Stimulated activated CD4-positive, alpha-beta T cell treated with anti-CD3 and anti-CD28 coated beads, Interleukin-4, amount 100 ng/mL, for 48 hours (primary cell): ENCODE measurements at places on chromosomes 3 and 15.

DNA sequence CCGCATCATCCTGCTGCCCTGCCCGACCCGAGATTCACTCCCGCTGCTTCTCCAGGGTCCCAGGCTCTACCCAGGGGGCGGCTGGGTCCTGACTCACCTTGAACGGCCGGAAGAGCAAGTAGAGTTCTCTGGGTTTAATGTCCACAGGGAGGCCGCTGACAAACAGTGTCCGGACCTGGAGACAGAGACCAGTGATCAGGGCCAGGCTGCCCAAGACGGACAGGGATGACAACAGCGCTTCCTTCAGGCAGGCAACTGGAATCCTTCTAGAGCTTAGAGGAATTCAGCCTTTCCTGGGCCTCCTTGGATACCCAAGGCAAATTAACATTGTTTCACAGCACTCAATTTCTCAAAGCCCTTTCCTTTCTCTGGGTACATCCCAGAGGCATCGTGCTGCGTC lies 23.9 kb downstream of the RBPMS2 start:
- DNase-seq, result no peak

GRCh38 chr3:16768014-16768413 lies 116.7 kb upstream of the PLCL2 start:
- no peak for DNase-seq

DNA sequence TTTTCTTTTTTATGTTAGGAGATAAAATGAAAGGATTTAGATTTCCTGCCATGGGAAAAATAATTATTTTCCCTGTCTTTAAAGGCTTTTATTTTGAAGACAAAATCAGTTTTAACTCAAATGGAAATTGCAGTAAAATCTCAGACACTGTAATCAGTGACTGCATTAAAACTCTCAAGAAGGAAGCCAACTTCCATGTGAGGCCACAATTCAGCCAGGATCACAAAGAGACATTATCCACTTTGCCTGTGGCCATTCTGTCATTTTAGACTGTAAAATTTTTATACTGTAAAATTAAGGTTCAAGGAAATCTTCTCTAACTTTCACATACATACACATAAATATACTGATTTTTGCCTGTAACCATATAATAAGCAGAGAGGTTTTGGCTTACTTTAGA lies 304.0 kb downstream of the TIGIT start:
- no peak for DNase-seq

GRCh38 chr15:64891561-64891960 lies 20.1 kb upstream of the ANKDD1A start:
- no peak for DNase-seq

GRCh38 chr3:31871939-31872507 lies 109.0 kb downstream of the OSBPL10 start:
- no peak for DNase-seq

DNA sequence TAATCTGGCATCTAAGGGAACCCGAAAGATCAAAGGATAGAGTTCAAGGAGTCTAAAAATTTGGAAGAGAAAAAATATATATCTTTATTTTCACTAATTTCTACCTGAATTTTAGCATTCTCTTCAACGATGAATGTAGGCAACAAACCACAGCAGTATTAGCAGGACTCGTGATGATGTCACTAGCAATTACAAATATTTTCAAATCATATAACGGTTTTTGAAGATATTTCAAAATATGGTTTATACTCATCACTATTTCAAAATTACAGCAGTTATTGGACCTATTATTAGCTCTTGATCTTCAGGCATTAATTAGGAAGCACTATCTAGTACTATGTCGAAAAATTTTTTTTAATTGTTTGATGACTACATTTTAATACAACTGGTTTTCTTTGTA lies 27.0 kb upstream of the ANKDD1A start:
- DNase-seq, result no peak

DNA sequence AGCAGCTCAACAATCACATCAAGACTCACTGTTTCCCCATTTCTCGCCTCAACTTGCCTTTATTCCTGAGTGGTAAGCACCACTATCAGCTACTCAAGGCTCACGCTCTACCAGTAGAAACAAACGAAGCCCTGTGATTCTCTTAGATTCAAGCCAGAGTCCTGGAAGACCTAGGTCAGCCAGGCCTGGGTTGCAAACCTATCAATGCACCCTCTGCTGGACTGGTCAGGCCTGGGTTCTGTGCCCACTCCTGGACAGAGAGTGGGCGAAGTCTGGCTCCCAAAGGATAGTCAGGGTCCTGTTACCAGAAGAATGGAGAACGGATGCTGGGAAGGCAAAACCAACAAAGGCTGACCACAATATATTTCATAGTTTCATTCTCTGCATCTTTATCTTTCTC lies 308.4 kb downstream of the SHQ1 start:
- no peak for DNase-seq

- no peak for DNase-seq
These were observed 77.8 kb upstream of the RNU6-1 start for GRCh38 chr15:67917636-67918035.

GRCh38 chr3:96915445-96915844 lies 101.1 kb downstream of the EPHA6 start:
- no peak for DNase-seq

DNA sequence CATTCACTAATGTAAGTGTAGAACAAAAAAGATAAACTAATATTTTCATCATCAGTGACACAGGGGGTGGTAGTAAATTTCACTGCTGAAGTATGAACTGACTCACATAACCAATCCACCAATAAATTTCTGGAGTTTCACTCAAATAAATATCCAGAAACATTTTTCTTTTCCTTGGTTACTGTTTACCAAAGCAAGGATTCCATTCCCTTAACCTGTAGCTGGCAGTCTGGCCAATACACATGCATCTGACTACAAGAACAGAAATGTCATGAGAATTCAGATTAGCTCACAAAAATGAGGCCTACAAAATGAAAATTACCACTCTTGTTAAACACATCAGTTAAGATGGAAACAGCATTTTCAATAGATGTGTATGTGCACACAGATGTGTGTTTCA lies 80.3 kb downstream of the STAG1 start:
- no peak for DNase-seq

DNA sequence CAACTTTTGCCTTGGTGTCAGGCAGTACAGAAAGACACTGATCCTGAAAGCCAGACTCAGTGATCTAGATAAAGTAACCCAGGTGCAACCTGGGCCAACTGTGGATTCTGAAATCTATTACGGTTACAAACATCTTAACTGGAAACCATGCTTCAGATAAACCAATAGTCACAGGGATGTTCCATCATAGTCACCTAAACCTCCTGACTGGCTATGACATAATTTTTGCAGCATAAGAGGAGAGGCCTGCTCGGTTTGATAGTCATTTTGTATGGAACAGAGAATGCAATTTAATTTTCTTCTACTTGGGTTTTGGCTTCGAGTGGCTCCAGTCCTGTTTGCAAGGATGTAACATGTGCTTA lies 3.7 kb downstream of the SLCO3A1 start:
- no peak for DNase-seq

DNA sequence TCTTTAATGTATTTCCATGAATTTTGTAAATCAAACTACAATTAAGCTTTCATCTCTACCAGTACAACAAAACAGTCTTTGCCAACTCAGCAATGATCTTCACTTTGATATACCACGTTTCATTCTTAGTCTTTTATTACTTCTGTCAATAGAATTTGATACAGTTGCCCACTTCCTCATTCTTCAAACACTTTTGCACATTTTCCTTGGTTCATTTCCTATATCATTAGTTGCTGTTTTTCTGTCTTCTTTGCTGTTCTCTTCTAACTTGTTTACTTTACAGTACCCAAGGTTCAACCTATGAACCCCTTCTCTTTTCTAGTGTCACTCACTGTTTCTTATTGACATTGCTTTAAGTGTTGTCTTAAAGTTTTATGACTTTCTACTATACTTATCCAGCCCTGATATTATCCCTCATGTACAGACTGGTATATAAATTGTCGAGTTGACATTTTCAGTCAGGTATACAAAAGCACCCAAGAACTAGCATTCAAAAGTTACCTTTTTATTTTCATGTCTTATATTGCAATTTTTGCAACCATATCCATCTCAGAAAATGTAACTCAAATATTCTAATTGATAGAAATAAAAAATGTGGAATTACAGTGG lies 903.1 kb downstream of the NSUN3 start:
- DNase-seq, result no peak

- DNase-seq, result no peak
These were observed 23.1 kb upstream of the MTHFS start for GRCh38 chr15:79919749-79920511.

- no peak for DNase-seq
These were observed 13.7 kb downstream of the ANXA2 start for GRCh38 chr15:60384053-60384452.

DNA sequence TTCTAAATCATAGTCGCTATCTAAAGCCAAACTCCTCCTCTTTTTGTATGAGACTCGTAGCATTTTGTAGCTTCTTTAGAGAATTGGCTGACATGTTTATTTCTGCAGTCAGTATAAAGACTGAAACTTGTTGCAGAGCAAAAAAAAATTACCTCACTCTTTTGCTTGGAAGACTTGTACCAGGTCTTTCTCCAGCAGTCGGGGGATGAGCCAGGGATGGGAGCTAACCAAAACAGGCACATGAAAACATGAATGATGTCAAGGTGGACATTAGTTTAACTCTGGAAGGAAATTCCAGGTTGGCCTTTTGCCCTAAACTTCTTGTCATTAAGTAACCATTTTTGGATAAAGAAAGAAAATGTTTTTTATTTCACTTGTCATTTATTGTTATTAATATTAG lies 47.0 kb upstream of the SCAANT1 start:
- DNase-seq, result no peak

DNA sequence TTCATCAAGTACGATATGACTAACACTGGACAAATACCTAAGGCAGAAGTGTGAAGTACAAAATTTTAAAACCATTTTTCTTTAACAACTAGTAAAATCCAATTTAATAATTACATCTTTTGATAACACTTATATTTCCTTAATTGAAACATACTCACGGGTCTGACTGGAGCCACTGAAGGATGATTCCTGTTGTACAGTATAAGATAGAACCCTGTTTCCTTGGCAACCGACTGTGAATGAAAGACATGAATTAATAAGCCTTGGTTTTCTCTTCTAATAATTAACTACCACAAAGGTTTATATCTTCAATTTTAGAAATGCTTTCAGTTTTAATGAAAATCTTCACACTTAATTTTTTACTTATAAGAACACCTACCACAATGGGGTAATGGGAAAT lies 19.4 kb downstream of the DHX36 start:
- no peak for DNase-seq

DNA sequence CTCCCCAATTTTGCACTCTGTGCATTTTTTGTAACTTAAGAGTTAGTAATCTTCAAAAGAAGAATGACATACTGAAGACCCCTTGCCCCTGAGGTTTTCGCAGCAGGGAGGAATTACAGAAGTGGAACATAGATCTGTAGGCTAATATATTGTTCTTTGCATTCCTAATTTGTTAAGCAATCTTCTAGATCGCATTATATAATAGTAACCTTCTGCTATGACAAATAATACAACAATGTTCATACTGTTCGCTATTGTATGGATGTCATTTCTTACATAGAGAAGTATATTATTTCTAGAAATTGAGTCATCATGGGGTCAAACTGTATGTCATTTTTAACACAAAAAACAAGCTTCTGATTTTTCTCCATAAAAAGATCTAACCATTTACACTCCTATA lies 95.8 kb upstream of the TGFBR2 start:
- DNase-seq, result no peak

- DNase-seq, result no peak
These were observed 28.7 kb upstream of the PLOD2 start for GRCh38 chr3:146189519-146190173.

- DNase-seq, result no peak
These were observed 126.2 kb downstream of the GOLIM4 start for GRCh38 chr3:167969548-167969947.

DNA sequence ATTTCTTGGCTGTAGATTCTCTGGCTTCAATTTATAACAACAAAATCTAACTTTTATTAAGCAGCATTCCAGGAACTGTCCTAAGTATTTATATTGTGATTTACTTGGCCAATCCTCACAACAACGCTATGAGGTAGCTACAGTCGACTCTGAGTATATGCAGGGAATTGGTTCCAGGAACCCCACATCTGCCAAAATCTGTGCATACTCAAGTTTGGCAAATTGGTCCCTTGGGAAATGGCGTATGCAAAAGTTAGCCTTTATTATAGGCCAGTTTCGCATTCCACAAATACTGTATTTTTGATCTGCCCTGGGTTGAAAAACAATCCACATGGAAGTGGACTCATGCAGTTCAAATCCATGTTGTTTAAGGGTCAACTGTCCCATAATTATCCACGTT lies 53.9 kb downstream of the RAP2B start:
- DNase-seq, result no peak

GRCh38 chr3:33541918-33542317 lies 101.7 kb upstream of the UBP1 start:
- no peak for DNase-seq

DNA sequence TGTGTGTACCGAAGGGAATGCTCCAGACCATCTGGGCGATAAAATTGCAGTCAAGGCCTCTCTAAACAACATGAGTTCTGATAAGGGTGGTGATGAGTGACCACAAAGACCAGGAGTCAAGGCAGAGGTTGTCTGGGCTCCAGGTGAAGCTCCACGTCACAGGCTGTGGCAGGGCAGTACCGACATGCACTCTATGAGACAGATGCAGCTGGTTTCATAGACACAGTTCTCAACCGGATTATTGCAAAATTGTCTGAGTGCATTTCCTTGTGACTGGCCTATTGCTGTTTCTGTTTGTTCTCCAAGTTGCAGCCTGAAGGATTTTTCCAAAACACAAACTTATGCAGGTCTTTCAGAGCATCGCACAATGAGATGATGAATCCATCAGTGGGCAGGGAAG lies 157.5 kb upstream of the HES1 start:
- DNase-seq, result no peak

DNA sequence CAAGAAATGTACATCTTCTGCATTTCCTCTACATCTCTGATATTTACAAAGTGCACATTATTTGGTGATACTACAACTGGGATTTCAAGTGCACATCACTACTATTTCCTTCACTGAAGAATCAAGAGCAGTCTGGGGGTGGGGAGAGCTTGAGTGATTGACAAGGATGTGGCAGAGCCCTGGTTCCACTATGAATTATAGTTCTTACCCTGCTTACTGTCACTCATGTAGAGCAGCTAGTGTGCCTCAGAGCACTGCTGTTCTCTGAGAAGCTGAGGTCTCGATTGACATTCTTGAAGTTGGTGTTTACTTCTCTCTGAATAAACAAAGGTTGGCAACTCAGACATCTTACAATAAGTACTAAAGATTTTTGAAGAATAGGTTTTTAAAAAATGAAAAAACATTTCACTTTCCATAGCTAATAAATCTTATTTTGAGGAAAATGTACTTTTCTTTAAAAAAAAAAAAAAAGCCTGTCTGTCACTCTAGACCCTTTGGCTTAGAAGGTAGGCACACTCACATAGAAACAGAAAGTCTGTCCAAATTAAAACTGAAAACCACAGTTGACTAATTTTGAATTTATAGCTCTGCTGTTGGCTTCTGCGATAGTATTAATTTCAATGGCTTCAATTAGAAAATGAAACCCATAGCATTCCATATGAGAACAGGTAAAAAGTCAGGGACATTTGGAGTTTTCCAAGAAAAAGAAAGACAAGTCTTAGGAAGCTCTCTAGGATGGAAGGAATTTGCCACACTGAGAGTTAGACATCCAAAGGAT lies 5.6 kb downstream of the GREM1 start:
- DNase-seq, result no peak

- DNase-seq, result no peak
These were observed 148.0 kb upstream of the STRIT1 start for GRCh38 chr3:155441506-155441905.

- no peak for DNase-seq
These were observed 57.4 kb downstream of the LRTM1 start for GRCh38 chr3:54870423-54870822.

GRCh38 chr15:91291673-91292072 lies 191.6 kb downstream of the SV2B start:
- no peak for DNase-seq
